Activated CD4-positive, alpha-beta T cell treated with anti-CD3 and anti-CD28 coated beads, Interleukin-2, amount 10 ng/mL, durations not matched to agents 7 days and 5 days (primary cell): ENCODE measurements at places on chromosomes 16 and 17. TPM values are rescaled to one million over a fixed set of nuclear protein-coding genes. Genes with fewer than 3 reads are reported as not detected.

The MT4 gene
- not detected for total RNA-seq

The ABCC3 gene
- total RNA-seq, result not detected

The HIRIP3 gene
- 37.0 TPM for total RNA-seq

The MAP2K6 gene
- 11.0 TPM for total RNA-seq

The MYH3 gene
- 3.9 TPM for total RNA-seq

The MT1H gene
- total RNA-seq, result 0.62 TPM

The HASPIN gene
- 31.2 TPM for total RNA-seq

The EPX gene
- total RNA-seq, result not detected

The LPCAT2 gene
- 0.87 TPM for total RNA-seq

The SRL gene
- not detected for total RNA-seq

The IL17C gene
- total RNA-seq, result 0.20 TPM

The ZNF629 gene
- total RNA-seq, result 1.4 TPM

The POLR2C gene
- 54.0 TPM for total RNA-seq

The HBM gene
- total RNA-seq, result not detected
